ENCODE measurements at places on chromosomes 4 and X.

- DNase-seq, result no peak
These were observed 39.8 kb downstream of the GRIA3 start for GRCh38 chrX:123223859-123224258.

- DNase-seq, result no peak
These were observed 242.7 kb upstream of the ETNPPL start for GRCh38 chr4:109005523-109005922.

DNA sequence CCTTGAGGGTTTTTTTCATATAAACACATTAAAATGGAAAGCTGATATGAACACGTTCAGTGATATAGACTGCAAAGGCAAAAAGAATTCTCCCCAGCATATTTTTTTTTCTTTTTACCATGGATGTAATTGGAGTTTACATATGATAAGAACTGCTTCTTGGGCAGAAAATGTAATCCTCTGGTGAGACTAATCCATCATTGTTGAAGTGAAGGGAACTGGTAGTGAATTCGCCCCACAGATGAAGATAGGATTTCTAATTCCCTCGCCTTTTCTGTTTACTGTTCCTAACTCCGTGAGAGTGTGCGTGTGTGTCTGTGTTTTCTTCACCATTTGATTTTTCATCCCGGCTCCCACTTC is 88.9 kb downstream of the GPR143 start:
- DNase-seq, result no peak

- no peak for DNase-seq
These were observed 151.6 kb downstream of the EMCN start for GRCh38 chr4:100366213-100366612.

DNA sequence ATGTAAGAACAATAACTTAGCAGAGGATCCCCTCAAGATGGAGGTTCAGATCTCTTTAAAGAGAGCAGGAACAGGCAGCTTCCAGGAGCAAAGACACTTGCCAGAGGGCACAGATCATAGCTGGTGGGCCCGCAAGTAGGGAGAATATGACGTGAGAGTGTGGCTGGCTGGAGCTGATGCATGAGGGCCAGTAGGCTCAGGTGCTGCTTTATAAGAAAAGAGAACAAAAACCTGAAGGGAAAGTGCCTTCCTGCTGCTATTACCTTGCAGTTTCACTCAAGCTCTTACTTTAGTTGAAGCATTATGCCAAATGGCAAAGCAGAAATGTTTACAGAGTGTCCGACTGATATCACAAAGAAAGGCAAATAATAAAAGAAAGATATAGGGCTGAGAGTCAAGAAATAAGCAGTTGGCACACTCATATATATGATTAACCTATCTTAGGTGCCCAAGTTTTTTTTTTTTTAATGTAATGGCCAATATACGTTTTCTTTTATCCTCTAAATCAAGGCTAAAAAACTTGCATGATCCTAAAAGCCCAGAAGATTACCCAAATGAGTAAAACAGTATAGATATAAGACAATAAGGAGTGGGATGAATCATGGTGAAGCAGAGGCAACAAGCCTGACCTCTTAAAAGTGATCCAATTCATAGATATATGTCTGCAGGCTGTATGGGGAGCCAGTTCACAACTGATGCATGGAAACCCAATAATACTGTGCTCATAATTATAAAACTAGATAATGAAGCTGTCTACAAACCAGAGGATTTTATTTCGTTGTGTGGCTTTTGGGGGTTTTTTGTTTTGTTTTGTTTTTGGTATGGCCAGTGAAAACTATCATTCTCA is 12.6 kb downstream of the NR0B1 start:
- no peak for DNase-seq

- DNase-seq, result no peak
These were observed 97.9 kb downstream of the COX18 start for GRCh38 chr4:72971572-72971971.

DNA sequence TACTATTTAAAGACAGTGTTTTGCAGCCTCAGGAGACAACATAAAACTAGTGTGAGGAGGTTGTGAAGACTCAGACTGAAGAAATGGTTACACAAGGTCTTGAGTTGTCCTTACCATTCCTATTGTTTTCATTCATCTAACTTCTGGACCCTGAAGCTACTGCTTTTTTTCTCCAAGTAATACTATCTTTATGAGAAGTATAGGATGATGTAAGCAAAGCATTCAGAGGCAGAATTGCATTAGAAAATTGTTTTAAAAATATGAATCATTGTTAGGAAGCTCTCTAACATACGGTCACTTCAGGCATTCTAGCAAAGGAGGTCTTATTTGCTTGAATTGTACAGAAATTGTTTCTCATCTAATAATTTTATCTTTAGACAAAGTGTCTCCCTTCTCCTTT is 357.8 kb downstream of the TLL1 start:
- DNase-seq, result no peak

GRCh38 chr4:169070071-169070894 is 60.2 kb upstream of the CBR4 start:
- no peak for DNase-seq

DNA sequence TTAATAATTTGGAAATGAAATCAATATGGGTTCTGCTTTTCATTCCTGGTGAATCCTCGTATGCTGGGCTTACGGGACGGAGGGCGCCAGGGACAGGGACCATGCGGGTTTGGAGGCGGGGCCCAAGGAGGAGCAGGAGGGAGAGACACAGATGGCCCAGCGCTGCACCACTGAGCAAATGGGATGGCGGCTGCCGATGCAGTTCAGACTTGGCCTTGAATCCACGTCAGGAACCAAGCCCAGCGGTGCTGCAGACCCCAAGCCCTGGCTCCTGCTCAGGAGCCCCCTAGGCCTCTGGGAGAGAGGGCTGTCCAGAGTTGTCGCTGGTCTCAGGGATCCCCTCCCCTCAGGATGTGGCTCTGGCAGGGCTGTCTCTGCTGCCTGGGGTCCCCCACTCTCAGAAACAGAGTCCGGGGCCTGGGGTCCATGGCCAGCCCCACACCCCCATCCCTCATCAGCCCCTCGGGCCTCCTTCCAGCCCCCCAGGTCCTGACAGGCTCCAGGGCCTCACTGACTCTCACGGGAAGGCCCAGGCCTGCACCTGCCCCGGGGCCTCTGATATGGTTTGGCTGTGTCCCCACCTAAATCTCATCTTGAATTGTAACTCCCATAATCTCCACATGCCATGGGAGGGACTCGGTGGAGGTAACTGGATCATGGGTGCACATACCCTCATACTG is 75.2 kb downstream of the FAM53A start:
- no peak for DNase-seq

DNA sequence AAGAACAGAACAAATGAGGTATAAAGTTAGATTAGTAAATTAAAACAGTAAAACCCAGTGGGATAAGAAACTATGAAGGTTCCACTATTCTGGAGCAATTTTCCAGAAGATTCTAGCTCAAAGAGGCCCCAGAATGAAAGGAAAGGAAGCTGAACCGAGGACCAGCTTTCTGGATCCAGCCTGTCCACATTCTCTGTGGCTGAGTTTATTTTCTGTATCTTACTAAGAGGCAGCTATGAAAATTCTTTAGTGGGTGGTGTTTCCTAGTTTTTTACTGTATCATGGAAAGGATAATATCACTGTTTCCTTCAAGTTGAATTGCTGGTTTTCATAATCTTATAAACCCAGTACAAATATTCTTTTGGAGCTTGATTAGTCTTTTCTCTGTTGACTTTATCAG is 11.8 kb downstream of the DAPP1 start:
- DNase-seq, result no peak

GRCh38 chr4:7156761-7157488 is 35.4 kb upstream of the SORCS2 start:
- DNase-seq, result no peak

- DNase-seq, result no peak
These were observed 1443.4 kb upstream of the TENM3 start for GRCh38 chr4:180799798-180800197.

GRCh38 chr4:52982255-52982945 is 120.3 kb downstream of the RASL11B start:
- DNase-seq, result no peak

- no peak for DNase-seq
These were observed 81.7 kb upstream of the ARHGAP24 start for GRCh38 chr4:85393201-85393600.

- no peak for DNase-seq
These were observed 15.2 kb downstream of the GAB1 start for GRCh38 chr4:143351774-143352451.

DNA sequence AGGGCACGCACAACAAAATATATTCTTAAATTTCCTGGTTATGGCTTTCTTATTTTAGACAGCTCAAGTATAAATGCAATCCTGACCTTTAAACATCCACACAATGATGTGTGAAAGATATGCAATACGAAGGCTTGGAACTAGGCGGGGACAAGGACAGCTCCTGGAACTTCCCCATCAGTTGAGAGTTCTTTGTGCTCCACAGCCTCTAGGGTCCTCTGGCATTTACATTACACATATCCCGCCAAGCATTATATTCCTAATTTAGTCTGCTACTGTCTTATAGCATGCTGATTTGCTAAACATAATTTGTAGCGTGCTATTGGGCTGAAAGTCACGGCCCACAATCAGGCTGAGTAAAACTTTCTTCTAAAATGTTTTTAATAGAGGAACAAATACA is 74.4 kb downstream of the FTHL17 start:
- no peak for DNase-seq

DNA sequence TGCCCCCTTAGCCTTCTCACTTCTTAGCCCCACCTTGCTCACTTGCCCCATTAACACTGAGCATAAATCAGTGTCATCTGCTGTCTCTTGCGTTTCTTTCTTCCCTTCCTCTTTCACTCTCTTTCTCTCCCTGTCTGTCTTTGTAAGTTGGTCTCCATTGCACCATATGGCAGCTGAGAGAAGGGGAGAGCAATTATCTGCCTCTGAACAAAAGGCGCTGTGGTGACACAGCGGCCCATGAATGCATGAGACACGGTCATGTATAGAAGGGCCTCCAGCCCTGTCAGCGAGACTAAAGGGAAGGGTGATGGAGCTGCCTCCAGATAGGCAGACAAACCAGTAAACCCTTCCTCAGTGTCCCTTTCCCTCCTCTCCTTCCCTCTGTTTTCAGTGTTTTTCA is 88.8 kb upstream of the PCDH18 start:
- DNase-seq, result no peak

GRCh38 chrX:33840176-33840575 is 291.9 kb downstream of the FAM47A start:
- no peak for DNase-seq

GRCh38 chr4:185915817-185916216 is 103.8 kb upstream of the SORBS2 start:
- DNase-seq, result no peak

DNA sequence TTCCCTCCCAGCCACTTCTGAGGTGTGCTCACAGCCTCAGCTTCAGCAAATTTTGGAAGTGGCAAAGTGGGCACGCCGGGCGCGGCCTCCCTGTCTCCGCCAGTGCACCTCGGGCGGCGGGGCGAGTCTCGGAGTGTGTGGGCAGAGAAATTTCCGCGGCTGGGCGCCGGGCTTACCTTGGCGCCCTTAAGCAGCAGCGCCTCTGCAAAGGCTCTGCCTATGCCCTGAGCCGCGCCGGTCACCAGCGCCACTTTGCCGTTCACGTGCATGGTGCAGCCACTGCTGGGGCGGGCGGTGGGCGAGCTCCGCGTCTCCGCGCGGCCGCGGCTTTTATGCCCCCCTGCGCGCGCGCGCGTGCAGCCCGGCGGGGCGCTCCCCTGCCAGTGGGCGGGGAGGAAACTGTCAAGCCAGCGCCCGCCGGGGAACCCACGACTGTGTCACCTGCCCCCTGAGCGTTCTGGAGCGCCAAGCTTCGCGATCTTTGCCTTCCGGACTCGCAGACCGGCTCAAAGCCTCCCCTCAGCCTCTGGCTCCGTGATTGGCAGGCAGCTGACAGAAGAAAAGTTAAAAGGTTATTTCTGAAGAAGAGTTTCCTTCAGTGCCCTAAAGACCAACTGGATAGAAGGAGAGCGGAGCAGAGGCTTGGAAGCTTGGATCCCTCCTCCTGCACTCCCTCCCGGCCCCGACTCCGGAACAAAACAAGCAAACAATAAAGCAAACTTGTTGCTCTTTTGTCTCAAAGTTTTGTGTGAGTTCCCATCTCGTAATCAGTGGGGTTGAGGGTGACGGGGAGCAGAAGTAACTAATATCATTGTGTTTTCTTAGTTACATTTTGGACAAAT is at the start of gene HPGD:
Gene HPGD (minus strand): TSS at position 306 of the 842 bp plus-strand sequence. CDS start 37 bp downstream, at position 269.
- DNase-seq, result no peak

DNA sequence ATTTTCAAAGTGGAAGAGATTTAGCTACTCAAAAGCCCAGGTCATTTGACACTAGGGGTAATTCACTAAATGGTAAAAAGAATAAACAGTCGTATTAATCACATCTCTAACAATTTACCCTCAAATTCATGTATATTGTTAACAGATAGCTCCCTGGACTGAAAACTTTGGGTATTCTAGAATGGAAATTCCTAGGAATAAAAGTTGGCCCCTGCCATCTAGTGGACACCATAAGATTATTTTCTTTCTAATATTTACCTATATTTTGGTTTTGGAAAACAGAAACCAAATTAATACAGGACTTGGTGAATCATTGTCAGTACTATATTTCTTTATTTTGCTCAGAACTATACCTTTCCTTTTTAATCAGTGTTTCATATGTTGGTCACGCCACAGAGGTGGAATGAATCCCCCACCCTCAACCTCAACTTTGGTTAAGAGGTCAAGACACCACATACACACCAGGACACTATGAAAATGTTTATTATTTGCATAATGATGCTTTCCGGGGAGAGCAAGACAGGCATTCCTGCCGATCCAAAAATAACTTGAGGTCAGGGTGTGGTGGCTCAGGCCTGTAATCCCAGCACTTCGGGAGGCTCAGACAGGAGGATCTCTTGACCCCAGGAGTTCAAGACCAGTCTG is 96.2 kb upstream of the APOOL start:
- DNase-seq, result no peak

- DNase-seq, result no peak
These were observed 303.0 kb upstream of the GALNT7 start for GRCh38 chr4:172865531-172866127.

DNA sequence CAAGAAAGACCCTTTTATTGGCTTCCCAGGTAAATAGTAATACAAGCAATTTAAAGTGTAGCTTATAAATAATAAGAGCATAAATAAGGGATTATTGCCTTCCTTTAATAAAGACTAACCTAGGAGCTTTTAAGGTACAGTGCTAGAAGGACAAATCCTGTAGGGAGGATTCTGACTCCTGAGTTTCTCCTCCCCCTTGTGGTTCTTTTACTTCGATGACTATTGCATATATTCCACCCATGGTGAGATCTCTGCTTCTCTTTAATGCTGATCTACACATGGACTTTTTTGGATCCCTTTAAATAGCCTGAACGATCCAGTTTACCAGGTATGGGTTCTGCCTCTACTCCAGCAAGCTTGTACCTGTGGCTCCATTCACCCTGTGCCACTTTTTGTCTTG is 2.5 kb downstream of the GALNT7 start:
- no peak for DNase-seq

DNA sequence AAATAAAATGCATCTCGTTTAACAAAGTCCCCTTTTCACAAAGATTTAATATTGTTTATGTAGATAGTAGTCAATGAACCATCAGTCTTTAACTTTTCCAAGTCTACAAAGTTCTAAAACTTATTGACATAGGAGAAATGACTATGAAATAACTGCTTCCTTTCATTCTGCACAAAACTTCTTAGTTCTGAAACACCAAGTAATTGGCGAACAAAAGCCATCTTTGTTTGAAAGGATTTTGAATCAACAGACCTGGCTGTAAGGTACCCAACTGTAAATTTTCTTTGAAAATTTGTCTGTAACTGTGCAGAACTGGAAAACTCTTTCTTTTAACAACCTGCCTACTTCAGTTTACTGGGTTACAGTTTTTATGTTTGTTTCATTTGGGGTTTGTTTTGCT is 25.9 kb downstream of the LEF1 start:
- no peak for DNase-seq

Measured in vagina (tissue), 2 donors.